Stimulated activated CD4-positive, alpha-beta T cell treated with anti-CD3 and anti-CD28 coated beads, Interleukin-15, amount 100 ng/mL, for 48 hours (primary cell): ENCODE measurements at places on chromosomes 2 and 18.

GRCh38 chr2:207235621-207236020 lies 69.9 kb upstream of the KLF7 start:
- no peak for DNase-seq

GRCh38 chr2:226211439-226211838 lies 588.2 kb downstream of the IRS1 start:
- DNase-seq = no peak

DNA sequence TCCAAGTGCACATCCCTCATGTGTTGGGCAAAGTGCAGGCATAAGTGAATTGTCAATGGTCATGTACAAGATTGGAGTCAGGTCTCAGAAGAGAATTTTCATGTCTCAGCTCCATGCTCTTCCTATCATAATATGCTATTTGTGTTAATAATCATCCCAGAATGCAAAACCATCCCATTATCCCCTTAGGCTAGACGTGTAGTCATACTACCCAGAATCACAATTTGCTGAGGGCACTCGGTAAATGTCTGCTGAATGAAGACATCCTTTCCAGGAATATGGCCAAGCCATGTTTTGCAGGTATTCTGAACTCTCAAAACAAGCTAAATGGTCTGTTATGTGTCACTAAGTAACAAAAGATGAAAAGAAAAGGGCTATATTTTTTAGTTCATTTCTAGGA lies 263.8 kb downstream of the RAD51AP2 start:
- no peak for DNase-seq

DNA sequence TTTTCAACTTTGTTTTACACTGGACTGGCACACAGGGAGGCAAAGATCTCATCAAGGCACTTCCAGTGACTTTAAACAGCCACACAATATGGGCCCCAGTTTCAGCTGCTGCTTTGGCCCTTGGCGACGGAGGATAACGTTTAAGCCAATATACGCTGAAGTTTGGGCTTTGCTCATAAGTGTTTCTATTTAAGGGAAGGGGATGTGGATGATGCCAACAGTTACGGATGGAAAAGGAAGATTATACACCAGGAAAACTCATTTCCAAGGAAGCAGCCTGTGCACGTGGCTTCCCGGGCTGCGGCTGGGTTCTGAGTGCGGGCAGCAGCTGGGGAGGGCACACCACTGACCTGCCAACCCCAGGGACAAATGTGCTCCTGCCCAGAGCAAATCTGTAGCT lies 151.1 kb downstream of the SH3BP4 start:
- DNase-seq = no peak

DNA sequence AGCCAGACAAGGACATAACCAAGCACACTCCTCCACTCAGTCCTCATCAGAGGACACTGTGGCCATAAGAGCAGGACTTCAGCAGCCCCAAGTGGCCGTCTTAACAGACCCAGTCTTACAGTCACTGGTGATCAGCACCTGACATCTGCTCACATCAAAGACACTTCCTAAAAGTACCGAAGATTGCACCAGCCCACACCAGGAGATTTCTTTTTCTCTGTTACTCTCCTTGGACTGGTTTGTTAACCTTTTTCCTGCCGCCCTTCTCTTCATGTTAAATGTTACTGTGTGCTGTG lies 44.1 kb downstream of the MRPS5 start:
- DNase-seq = no peak

GRCh38 chr2:2580341-2580740 lies 249.3 kb upstream of the MYT1L start:
- no peak for DNase-seq

DNA sequence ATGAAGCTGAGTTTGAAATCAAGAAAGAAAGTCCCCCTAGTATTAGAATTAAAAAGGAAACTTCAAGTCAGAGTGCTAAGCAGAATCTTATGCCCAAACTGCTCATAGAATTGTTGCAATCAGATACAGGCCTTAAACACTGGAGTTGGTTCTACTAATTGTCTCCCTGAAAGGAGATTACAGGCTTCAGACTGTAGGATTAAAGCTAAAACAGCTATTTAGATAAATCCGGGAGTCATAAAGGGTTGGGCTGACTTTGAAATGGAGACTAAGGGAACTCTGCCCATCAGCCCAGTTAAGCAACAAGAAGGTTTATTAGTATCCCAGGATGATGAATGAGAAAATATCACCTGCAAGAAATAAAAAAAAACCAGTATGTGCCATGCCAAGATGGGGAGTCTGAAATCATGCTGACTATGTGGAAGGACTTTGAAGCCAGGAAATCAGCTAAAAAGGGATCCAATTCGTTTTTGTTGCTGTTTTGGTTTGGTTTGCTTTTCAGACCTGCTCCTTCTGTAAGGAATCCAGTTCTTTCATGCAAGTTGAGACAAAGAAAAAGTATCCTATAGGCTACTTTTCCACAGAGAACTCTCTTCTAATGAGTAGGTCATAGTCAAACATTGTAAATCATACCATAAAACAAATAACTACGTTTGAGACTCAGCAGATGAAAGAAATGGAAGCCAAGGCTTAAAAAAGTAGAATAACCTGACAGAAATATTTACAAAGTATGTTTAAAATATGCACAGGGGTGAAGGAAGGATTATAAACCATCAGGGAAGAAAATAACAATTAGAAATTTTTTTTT lies 37.6 kb upstream of the MSTN start:
- DNase-seq = no peak

GRCh38 chr2:83823229-83823628 lies 635.9 kb downstream of the SUCLG1 start:
- no peak for DNase-seq

DNA sequence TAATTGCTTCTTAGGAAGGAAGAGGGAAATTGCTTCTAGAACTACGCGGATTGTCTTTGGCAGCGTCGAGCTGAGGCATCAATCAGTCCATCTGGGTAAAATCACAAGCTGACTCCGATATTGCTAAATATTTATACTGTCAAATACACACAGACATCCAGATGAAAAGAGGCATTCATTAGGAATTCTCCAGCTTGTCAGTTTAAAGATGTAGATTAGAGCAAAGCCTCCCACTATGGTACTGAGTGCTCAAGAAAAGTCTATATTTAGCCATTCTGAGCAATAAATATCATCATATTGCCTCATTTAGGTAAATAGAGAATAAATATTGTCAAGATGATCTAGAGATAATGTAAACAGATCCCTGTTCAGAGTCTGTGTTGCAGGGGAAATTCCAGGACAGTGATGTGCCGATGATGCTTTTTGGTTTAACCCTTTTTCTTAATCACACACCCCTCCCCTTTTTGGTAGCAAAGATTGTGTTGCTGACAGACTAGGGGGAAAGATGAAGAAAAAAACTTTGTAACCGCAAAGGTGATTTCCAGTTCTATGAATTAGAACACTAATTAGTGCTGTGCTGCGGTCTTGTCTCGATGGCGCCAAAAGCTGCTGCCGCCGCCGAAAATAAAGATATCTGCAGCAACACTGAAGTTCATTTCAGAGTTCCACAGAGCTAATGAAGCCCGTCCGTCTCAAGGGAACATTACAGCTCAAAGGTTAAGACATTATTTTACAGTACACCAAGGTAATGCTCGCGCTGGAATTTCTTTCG lies 171.8 kb downstream of the PTGR3 start:
- no peak for DNase-seq

DNA sequence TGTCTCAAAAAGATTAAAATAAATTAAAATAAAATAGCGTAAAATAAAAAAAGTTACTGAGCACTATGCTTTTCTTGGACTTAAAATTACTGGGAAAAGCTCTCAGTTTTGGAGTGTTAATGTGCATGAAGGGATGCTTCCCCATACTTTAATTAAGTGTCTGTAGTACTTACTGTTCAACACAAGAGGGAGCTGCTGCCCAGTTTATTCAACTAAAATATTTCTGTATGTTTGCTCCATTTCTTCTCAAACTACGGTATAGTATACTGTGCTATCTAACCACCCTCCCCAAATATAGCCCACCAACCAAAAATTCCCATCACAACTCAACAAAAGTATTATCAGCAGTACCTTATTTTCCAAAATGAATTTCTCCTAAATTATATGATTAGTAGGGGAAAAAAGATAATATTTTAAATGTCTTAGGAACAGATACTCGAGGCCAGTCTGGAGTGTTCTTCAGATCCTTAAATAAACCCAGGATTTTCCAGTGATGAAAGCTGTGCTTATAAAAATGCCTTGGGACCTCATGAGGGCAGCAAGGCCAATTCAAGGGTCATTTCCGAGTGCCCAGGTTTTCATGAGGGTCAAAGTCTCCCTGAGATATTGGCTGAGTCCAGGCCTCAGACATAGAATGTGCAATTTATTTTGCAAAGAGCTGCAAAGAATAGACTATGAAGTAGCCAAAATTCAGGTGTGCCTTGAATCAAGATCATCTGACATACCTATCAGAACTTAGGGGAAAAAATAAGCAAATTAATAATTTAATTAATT lies 64.1 kb downstream of the CHRNA1 start:
- no peak for DNase-seq

DNA sequence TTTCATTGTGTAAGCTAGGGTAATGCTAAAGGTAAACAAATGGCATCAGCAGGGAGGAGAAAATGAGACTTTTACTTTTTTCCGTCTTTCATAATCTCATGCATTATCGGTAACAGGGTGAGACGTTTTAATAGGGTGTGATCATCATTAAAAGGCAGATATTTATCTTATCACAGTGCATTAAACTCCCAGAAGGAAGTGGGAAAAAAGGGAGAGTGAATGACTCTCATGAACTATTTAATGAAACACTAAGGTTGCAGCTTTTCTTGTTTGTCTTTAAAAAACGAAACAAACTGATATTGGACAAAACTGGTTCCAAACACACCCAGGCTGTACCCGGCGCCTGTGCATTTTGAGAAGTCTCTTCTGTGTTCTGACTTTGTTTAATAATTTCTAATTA lies 1936.8 kb upstream of the PIK3C3 start:
- no peak for DNase-seq

DNA sequence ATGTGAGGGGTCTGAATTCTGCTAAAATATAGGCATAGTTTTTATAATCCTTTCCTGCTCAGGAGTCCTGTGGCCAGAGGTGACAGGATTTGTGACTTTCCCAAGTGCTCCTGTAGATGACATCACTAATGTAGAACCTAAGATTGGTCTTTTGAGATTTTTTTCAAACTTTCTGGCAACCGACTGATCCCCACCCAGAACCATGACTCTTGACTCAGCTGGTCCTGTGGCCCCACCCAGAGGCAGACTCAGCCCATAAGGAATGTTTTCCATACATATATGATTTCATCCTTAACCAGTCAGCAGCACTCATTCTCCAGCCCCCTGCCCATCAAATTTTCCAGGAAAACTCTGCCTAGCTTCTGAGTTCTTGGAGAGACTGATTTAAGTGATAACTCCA lies 46.8 kb downstream of the COMMD1 start:
- no peak for DNase-seq

DNA sequence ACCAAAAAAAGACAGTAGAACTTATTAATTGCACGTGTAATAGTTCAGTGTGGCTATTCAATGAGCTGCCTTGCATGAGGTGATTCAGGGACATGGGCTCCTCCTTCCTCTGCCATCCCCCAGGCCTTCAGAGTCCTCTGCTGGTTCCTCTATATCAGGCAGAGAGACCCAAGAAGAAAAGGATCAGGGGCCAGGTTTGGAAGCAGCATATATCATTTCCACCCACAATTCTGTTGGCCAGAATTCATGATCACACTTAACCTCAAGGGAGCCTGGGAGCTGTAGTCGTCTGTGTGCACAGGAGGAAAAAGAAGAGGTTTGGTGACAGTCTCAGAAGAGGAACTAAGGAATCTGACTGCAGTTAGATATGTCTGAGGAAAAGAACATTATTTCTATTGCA lies 114.0 kb upstream of the GLS start:
- no peak for DNase-seq

GRCh38 chr18:22005191-22005841 lies 164.1 kb upstream of the GATA6 start:
- no peak for DNase-seq

DNA sequence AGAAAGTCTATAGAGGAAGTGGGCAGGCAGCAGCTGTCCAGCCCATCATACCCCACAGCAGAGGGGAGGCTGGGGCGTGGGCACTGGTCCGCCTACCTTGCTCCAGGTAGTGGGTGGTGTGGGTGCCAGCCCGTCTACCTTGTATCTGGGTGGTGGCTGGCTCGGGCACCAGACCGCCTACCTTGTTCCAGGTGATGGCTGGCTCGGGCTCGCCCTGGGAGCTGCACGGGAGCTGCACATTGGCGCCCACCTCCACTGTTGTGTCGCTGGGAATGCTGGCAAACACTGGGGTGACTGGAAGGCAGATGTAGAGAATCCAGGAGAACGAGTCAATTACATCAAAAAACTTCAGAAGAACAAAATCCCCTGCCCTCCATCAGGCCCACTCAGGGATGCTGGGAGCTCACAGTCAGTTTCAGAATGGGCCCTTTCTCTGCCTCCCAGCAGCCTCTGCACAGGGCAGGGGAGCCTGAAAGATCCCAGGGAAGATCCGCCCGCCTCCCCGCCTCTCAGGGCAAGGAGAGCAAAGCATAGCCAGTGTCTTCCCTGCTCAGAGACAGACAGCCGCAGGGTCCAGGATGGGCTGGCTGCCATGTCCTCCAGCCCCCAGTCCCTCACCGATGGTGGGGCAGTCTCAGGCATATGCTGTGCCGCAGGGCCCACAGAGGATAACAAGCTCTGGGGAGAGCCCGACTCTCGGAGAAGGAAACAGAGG lies 82.3 kb downstream of the PXDN start:
- DNase-seq = no peak

DNA sequence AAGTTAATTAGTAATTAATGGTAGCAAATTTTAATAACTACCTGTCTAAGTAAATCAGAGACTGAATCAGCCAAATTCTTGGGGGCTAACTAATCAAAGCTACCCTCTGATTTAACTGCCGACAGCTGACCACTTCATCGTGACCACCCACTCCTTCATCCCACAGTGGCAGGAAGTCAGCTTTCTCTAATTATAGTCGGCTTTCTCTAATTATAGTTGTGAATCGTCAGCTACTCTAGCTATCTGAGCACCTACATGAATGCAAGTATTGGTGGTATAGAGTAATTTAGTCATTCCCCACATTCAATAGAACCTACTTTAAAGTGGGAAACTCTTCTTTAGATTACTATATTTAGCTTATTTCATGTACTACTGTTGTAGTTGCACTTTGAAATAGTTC lies 185.5 kb downstream of the PTGR3 start:
- DNase-seq = no peak

DNA sequence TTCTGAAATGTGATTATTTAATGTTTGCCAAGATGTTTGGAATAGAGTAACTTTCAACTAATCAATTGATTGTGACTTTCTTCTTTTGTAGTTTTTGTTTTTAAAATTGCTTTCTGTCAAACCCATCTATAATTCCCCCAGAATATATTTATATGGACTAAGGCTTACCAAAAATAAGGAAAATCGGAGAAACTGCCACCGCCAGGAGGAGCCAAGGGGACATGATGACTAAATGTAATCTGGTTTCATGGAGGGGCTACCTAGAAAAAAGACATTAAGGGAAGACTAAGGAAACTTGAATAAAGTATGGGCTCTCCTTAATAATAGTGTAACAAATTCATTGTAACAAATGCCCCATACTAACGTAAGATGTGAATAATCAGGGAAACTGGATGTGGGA lies 19.5 kb downstream of the BOLA3 start:
- DNase-seq = no peak

- DNase-seq = no peak
Observed at GRCh38 chr2:104772996-104773395, 80.9 kb upstream of the POU3F3 start.
